ENCODE measurements at places on chromosomes 3 and 15. TPM values are rescaled to one million over a fixed set of nuclear protein-coding genes. Genes with fewer than 3 reads are reported as not detected.

BRK1 gene
- 85.5 TPM for polyA plus RNA-seq

LDHAL6B gene
- not detected for polyA plus RNA-seq

SENP8 gene
- 3.1 TPM for polyA plus RNA-seq

ANKDD1A gene
- polyA plus RNA-seq: 0.88 TPM

CCDC9B gene
- polyA plus RNA-seq: 38.0 TPM

ABHD2 gene
- polyA plus RNA-seq: 8.6 TPM

ISLR gene
- 6.4 TPM for polyA plus RNA-seq

ZWILCH gene
- 0.53 TPM for polyA plus RNA-seq

RPL32 gene
- polyA plus RNA-seq: 1,409 TPM

THSD4 gene
- polyA plus RNA-seq: 32.6 TPM

MST1R gene
- 2.5 TPM for polyA plus RNA-seq

POLR2M gene
- 17.4 TPM for polyA plus RNA-seq

GJD2 gene
- polyA plus RNA-seq: not detected

IGDCC3 gene
- 0.07 TPM for polyA plus RNA-seq

C15orf62 gene
- 0.30 TPM for polyA plus RNA-seq

SLC51B gene
- polyA plus RNA-seq: 0.08 TPM

LMAN1L gene
- not detected for polyA plus RNA-seq

EBLN2 gene
- 1.4 TPM for polyA plus RNA-seq

IL17RD gene
- 1.4 TPM for polyA plus RNA-seq

TMEM266 gene
- not detected for polyA plus RNA-seq

REC114 gene
- polyA plus RNA-seq: 0.23 TPM

CCDC39 gene
- not detected for polyA plus RNA-seq

NDN gene
- polyA plus RNA-seq: 22.2 TPM

SLC6A1 gene
- polyA plus RNA-seq: 1.6 TPM

IL5RA gene
- polyA plus RNA-seq: 0.11 TPM

MME gene
- 9.6 TPM for polyA plus RNA-seq

WDR72 gene
- not detected for polyA plus RNA-seq

Measured in heart left ventricle (tissue), 16 donors.